ENCODE measurements at places on chromosomes 2 and 18.

DNA sequence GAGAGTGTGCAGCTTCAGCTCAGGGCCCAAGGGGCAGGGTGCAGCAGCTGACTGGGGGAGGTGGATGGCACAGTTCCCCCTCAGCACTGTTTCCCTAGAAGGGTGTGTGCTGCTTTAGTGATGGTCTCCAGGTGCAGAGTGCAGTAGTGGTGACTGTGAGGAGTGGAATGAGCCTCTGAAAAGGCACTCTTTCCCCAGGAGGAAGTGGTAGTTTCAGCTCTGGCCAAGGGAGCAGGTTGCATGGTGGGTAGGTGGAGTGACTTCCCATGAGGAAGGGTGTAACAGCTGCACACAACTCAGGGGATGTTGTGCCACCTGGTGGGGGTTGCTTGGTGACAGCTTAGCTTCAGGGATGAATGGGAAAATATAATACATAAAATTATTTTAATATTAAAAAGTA lies 251.5 kb upstream of the NXPH2 start:
- DNase-seq = no peak
- no peaks in the 10 kb centered on the region for H3K27me3 ChIP-seq
- no peaks in the 10 kb centered on the region for H3K36me3 ChIP-seq

- DNase-seq = no peak
- H3K36me3 ChIP-seq = no peaks in the 10 kb centered on the region
- no peaks in the 10 kb centered on the region for H3K4me1 ChIP-seq
Measured at GRCh38 chr2:44825702-44826101, 115.8 kb upstream of the SIX3 start.

GRCh38 chr2:80496775-80497174 lies 192.2 kb upstream of the LRRTM1 start:
- H3K27me3 ChIP-seq = no peaks in the 10 kb centered on the region
- H3K4me1 ChIP-seq = no peaks in the 10 kb centered on the region
- H3K27ac ChIP-seq = no peak overlapping the region
- no peak overlapping the region for H3K4me3 ChIP-seq
- no peaks in the 10 kb centered on the region for H3K36me3 ChIP-seq

GRCh38 chr2:207692206-207693065 lies 19.0 kb upstream of the CCNYL1 start:
- no peak overlapping the region for H3K27ac ChIP-seq
- DNase-seq = no peak
- H3K27me3 ChIP-seq = no peaks in the 10 kb centered on the region
- no peaks in the 10 kb centered on the region for H3K36me3 ChIP-seq
- H3K4me1 ChIP-seq = peaks cover 4% of the 10 kb centered on the region
- H3K4me3 ChIP-seq = no peak overlapping the region

DNA sequence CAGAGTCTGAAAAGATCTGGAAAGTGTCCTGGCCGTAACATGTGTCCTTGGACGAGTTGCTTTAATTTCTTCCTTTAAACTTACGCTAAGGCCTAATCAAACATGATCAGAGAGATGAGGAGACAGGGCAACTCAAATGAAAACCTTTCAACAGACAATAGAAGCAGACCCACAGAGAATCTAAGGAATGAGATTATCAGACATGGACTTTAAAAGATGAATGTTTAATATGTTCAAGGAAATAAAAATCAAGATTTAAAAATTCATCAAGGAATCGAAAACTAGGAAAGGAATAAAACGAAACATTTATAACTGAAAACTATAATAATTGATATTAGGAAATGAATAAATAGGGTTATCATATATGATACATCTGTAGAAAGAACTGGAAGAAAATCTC lies 55.1 kb downstream of the RAB31 start:
- H3K27me3 ChIP-seq = no peaks in the 10 kb centered on the region
- H3K4me3 ChIP-seq = no peak overlapping the region
- no peak overlapping the region for H3K27ac ChIP-seq

DNA sequence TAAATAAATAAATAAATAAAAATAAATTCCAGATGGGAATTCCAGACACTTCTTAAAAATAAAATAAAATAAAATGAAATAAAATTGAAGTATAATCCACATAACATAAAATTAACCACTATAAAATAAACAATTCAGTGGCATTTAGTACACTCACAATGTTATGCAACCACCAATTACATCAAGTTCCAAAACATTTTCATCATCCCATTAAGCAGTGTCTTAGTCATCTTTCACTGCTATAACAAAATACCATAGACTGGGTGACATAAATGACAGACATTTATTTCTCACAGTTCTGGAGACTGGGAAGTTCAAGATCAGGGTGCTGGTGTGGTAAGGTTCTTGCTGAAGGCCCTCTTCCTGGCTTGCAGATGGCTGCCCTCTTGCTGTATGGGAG lies 22.6 kb upstream of the PROKR1 start:
- no peak for DNase-seq
- no peak overlapping the region for H3K27ac ChIP-seq
- H3K36me3 ChIP-seq = no peaks in the 10 kb centered on the region
- H3K27me3 ChIP-seq = no peaks in the 10 kb centered on the region
- H3K4me3 ChIP-seq = no peak overlapping the region

GRCh38 chr2:181607629-181608590 lies 49.0 kb downstream of the CERKL start:
- DNase-seq = no peak
- H3K4me3 ChIP-seq = no peak overlapping the region
- no peaks in the 10 kb centered on the region for H3K27me3 ChIP-seq
- no peaks in the 10 kb centered on the region for H3K4me1 ChIP-seq
- H3K36me3 ChIP-seq = no peaks in the 10 kb centered on the region
- H3K27ac ChIP-seq = no peak overlapping the region

- H3K4me3 ChIP-seq = no peak overlapping the region
- H3K36me3 ChIP-seq = no peaks in the 10 kb centered on the region
- no peaks in the 10 kb centered on the region for H3K4me1 ChIP-seq
- no peak overlapping the region for H3K27ac ChIP-seq
Measured at GRCh38 chr2:110140401-110140800, 24.8 kb upstream of the MALL start.

DNA sequence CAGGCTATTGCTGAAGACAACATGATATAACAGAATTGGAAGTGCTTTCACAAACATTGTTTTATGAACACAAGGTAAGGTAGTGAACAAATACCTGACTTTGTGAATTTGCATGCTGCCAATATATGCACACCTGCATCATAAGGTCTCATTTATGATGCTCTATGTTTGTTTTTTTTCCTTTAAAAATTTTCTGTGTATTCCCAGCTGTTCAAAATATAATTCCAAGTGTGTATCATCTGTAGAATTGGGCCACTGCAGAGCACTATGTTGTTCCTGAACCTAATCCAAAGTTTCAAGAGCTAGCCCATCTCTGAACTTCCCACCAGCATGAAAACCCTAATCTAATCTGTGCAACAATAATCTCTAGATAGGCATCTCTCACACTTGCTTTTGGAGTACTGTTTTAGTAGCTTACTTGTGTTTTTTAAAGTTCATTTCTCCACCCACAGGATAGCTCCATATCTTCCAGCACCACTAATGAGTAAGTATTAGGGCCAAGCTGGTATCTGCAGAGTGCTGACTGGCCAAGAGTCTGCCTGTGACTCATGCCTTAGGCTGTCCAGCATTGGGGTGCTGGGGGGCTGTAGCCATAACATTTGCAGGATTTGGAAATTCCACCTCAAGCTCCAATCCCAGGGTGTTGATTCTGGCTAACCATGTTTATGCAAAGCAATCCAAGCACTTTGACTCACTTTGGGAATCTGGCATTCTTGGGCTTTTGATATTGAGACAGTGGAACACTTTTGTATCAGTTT lies 208.2 kb upstream of the REV1 start:
- H3K36me3 ChIP-seq = no peaks in the 10 kb centered on the region
- H3K4me1 ChIP-seq = peaks cover 5% of the 10 kb centered on the region
- H3K27me3 ChIP-seq = no peaks in the 10 kb centered on the region
- no peak overlapping the region for H3K27ac ChIP-seq
- no peak overlapping the region for H3K4me3 ChIP-seq

DNA sequence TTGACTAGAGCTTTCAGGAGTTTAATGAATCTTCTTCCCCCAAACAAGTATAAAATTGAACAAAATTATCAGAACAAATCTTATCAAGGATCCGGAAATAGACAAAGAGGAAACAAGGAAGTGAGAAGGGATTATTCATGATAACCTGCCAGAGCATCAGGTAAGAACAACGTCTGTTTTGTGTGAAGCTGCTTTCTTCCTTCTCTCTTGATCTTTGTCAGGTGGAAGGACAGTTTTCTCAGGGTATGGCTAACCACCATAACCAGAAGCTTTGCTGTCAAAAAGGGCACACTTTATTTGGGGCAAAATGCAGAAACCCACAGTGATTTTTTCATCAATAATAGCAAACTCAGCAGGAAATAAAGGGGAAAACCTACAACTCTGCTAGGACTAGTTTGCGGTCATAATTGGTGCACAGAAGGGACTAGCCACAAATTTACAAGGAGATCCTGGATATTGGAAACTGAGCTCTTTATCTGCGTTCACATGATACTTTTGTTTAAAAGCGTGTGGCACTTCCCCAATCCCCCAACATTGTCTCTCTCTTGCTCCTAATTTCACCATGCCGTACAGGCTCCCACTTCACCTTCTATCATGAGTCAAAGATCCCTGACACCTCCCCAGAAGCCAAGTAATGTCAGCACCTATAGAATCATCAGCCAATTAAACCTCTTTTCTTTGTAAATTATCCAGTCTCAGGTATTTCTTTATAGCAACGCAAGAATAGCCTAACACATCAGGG lies 124.2 kb downstream of the FSIP2 start:
- no peak for DNase-seq
- no peaks in the 10 kb centered on the region for H3K36me3 ChIP-seq
- H3K4me1 ChIP-seq = no peaks in the 10 kb centered on the region
- no peak overlapping the region for H3K4me3 ChIP-seq
- H3K27me3 ChIP-seq = no peaks in the 10 kb centered on the region

DNA sequence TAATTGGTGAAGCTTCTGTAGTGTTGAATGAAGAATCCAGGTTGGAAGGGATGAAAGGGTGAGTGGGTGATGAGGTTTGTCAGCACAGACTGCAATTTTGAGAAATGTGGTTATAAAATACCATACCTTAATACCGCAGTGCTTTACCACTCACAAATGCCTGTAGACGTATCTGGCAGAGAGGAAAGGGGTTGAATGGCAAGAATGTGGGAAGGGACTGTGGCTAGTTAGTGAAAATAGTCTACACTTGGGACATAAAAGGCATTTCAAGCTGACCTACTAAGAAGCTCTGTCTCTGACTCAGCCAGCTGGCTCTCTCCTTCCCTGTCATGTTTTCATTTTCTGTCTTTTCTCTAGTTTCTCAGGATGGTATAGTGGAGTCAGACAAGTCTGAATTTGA lies 25.1 kb downstream of the CDK15 start:
- H3K27ac ChIP-seq = no peak overlapping the region
- no peaks in the 10 kb centered on the region for H3K36me3 ChIP-seq
- H3K27me3 ChIP-seq = no peaks in the 10 kb centered on the region
- H3K4me1 ChIP-seq = no peaks in the 10 kb centered on the region

DNA sequence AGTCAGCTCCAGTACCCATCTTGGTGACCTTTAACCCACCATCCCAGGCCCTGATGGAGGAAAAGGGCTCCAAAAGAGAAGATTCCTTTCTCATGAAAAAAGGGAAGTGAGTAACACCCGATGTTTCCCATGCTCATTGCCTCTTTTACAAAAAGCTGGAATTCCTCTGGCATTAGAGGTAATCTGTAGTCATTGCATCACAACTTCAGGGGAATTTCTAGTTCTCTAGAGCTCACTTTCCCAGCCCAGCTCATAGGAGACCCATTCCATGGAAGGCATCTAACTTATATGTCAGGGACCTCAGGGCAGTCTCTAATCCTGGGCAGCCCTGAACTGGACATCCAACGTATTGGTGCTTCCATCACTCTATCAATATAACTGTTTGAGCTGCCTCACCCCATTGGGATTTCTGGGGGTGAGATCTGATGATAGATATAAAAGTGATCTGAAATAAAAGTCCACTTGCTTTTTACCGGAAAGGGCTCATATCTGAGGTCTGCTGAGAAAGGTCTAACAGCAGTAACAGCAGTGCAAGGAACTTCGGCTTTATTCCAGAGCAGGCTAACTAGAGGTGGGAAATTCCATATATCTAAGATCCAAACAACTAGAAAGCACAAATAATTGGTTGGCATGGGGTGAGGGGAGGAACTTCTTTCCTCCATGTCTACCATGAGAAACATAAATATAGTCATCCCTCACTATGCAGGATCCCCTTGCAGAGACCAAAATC lies 106.1 kb downstream of the ETAA1 start:
- DNase-seq = no peak
- no peak overlapping the region for H3K27ac ChIP-seq
- no peaks in the 10 kb centered on the region for H3K36me3 ChIP-seq
- H3K27me3 ChIP-seq = no peaks in the 10 kb centered on the region

- DNase-seq = no peak
- H3K36me3 ChIP-seq = peaks cover 13% of the 10 kb centered on the region
- H3K27ac ChIP-seq = no peak overlapping the region
- H3K4me1 ChIP-seq = no peaks in the 10 kb centered on the region
- H3K4me3 ChIP-seq = no peak overlapping the region
- no peaks in the 10 kb centered on the region for H3K27me3 ChIP-seq
Measured at GRCh38 chr2:71666094-71666474, 212.7 kb downstream of the DYSF start.
